Activated effector memory CD4-positive, alpha-beta T cell treated with Interleukin-2 at 50 U/mL for 16 hours (primary cell): ENCODE measurements at places on chromosomes 4 and X.

DNA sequence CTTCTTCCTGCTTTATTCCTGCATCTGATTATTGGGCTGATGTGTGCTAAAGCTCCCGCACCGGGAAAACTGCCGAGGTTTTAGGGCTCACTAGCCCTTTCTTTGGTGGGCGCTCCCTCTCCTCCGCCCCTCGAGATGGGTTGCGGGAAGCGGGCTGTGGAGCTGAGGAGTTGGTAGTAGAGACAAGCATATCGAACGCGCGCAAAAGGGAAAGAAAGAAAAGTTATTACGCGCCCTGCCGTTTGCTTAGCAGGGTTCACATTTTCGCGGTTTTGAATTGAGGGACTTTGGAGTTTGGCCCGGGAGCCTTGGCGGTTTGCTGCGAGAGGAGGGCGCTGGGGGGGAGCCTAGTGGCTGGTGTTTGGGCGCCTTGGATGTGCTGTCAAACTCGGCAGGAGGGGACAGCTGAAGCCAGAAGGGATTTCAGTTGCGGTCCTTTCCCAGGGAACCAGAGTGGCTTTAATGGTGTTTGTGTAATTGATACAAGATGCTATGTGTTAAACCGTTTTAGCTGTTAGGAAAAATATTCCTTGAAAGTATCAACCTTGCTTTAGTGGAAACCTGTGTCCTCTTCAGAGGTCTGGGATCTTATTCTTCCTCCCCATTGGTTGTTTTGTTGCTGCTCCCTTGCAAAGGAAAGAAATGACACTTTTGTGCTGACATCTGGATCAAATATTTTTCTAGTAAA, 1.1 kb downstream of the GAB1 start:
- no peak for DNase-seq

DNA sequence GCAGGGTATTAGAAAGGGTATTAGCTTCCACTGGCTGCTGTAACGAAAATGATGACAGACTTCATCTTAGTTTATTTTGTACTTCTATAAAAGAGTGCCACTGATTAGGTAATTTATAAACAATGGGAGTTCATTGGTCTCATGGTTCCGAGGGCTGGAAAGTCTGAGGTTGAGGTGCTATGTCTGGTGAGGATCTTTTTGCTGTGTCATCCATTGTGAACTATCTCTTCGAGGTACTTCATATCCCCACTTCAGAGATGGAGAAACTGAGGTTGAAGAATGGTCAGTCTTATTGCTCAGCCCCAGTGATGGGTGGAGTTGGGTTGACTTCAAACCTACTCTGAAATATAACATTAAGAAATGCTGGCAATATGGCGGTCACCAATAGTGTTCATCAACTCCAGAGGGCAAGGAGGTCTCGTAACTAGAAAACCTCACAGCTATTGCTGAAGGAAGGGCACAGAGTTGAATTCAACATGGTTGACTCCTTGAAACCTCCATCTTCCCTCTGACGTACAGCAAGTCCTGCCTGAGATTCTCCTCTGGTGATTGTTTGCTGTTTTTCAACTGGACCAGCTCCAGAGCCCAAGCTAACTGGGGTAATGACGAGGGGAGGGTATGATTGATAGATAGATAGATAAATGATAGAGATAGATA, 53.6 kb upstream of the SHOX start:
- DNase-seq, result no peak

DNA sequence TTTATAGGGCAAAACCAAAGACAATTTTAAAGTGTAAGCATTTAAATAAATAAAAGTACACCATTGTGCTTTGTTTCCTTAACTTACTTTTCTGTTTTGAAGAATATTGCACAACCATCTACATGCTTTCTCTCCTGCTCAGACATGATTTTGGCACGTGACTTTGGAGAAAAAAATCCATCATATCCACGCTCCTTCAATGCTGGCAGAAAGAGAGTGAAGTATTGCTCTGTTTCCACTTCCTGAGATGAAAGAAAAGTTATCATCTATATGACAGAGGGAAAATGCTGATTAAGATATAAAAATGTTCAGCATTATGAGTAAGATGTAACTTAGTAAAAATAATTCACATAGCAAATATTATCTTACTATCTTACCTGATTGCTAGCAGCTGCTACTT, 77.1 kb downstream of the CNOT6L start:
- no peak for DNase-seq

- no peak for DNase-seq
These were observed 147.8 kb downstream of the PCDH18 start for GRCh38 chr4:137384476-137384875.

DNA sequence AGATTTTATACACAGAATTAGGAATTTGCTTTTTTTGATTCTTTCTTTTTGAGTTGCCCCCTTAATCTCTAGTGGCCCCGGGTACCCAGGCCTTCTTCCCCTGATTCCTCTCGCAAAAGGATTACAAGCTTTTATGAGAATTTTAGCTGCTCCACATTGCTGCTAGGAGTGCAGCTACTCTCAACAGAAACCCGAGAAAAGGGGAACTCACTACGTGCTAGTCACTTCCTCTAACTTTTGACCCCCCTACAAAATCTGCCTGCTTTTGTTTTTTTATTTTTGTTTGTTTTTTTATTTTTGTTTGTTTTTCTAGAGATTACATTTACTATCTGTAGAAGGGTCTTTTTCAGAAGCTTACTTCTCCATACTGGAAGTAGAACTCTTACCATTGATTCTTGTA, 64.1 kb downstream of the ZNF81 start:
- no peak for DNase-seq

- DNase-seq, result no peak
These were observed 18.7 kb upstream of the ZNF827 start for GRCh38 chr4:145957302-145957701.

- peak; percentile 48 for DNase-seq
These were observed 1.1 kb downstream of the OGT start for GRCh38 chrX:71533851-71534561.

DNA sequence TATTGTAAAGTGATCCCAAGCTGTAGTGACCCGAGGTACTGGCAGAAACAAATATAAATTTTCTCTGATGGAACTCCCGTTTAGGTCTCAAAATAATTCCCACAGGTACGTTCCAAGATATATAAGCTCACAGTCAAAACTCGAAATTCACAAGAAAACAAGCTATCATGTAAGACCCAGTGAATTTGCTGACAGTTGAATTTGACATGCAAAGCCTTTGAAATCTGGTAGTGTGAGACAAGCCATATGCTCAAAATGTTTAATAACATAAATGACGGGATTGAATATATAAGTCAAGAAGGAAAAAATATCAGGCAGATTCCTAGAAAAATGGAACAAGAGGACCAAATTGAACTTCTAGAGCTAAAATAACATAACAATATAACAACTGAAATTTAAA, 252.8 kb downstream of the TMA16 start:
- no peak for DNase-seq

- no peak for DNase-seq
These were observed 23.2 kb downstream of the RELL1 start for GRCh38 chr4:37662861-37663390.

GRCh38 chr4:14400307-14400706, 602.0 kb upstream of the CPEB2 start:
- DNase-seq, result no peak

DNA sequence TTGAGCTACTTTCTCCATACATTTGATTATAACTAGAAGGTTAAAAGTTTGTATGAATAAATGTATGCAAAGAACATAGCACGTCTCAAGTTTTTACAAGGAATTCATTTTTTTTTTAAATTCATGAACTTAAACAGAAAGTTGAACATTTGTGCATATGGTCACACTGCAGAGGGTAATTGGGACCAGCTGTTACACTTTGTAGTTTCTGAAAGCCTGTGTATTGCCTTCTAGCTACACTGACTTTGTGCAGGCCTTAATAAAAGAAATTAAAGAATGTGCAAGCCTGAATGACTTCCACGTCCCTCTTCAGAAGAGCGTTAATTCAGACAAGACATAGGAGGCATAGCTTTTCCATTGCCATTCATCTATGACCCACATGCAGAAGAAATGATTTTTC, 153.1 kb upstream of the PCDH18 start:
- no peak for DNase-seq

- no peak for DNase-seq
These were observed 76.6 kb upstream of the CXXC4 start for GRCh38 chr4:104571341-104571740.

GRCh38 chrX:22105231-22105630, 73.1 kb downstream of the PHEX start:
- no peak for DNase-seq

DNA sequence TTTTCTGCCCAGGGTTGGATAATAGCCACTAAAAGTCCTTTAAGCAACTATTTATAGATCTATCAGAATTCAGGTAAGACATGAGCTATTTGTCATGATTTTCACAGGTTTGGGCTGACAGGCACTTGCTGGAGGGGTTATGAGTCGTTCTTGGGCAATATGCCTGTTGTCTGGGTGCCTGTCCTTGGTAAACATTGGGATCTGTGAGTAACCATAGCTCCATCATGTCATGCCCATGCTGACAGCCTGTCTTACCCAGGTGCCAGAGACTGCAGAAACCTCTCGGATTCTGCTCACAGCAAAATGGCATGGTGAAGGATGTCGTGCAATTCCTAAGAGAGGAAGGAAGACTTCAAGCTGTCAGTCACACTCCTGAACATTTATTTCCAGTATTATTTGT, 116.0 kb upstream of the PUDP start:
- DNase-seq, result no peak

DNA sequence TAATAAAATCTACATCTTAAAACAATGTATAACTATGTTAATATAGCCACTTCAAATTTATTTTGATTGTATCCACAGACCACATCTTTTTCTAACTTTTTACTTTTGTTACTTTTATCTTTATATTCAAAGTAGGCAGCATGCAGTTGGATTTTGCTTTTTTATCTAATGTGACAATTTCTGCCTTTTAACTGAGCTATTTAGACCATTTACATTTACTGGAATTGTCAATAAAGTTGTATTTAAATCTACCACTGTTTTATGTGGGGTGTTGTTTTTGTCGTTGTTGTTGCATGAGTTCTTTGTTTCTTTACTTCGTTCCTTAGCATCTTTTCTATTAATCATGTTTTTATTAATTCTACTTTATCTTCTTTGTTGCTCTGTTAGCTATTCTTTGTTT, 42.0 kb downstream of the NEUROG2 start:
- DNase-seq, result no peak

DNA sequence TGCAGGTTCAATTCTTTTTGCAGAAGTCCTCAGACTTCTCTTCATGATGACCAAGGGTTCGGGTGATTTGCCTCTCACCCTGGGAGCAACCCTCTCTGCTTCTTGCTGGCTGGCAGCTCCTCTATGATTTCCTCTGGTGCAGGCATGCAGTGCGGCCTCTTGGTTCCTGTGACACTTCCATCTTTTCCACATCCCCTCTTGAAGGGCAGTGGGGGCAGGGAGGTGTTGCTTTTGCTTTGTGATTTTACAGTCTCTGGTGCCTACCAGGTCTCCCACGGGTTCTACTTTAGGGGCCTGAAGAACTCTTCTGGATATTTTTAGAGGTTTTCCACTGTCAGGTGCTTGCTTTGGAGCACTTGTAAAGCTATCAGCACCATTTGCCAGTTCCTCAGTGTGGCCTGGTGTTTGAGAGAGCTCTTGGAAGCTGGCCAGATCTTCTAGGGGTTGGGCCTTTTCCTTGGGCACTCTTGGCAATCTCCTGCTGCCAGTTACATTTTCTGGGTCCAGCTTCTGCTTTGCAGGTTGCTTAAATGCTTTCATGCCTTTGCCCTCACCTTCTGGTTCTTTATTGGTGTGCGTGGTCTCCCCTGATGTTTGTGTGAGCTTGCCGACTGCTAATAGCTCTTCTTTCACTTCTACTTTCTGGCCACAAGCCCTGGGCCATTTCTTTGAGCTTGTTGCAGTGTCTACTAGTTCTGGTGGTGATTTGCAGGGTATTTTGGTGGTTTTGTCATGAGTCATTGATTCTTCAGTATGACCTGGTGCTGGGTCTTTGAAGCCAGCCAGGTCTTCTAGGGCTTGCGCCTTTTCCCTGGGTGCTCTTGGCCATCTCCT, 11.5 kb upstream of the CHST7 start:
- DNase-seq, result no peak

- no peak for DNase-seq
These were observed 7.3 kb upstream of the PRSS12 start for GRCh38 chr4:118360106-118360505.

DNA sequence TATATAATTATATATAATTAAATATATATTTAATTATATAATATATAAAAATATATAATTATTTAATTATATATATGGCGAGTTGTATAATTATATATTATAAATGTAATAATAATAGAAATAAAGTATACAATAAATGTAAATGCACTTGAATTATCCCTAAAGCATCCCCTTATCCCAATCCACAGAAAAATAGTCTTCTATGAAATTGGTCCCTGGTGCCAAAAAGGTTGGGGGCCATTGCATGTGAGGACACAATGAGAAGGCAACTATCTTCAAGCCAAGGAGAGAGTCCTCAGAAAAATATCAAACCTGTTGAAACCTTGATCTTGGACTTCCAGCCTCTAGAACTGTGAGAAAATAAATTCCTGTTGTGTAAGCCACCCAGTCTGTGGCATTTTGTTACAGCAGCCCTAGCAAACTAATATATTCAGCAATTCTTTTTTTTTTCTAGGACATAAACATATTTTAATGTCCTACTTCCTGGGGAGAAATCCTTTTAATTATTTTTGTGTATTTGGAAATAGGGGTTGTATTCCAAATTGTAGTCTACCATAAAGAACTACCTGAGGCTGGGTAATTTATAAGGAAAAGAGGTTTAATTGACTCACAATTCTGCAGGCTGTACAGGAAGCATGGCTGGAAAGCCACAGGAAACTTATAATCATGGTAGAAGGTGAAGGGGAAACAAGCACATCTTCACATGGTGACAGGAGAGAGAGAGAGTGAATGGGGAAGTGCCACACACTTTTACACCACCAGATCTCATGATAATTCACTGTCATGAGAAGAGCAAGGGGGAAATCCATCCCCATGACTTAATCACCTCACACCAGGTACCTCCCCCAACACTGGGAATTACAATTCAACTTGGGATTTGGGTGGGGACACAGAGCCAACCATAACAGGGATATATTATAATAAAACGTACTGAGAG, 22.9 kb upstream of the CXCL2 start:
- DNase-seq, result no peak

DNA sequence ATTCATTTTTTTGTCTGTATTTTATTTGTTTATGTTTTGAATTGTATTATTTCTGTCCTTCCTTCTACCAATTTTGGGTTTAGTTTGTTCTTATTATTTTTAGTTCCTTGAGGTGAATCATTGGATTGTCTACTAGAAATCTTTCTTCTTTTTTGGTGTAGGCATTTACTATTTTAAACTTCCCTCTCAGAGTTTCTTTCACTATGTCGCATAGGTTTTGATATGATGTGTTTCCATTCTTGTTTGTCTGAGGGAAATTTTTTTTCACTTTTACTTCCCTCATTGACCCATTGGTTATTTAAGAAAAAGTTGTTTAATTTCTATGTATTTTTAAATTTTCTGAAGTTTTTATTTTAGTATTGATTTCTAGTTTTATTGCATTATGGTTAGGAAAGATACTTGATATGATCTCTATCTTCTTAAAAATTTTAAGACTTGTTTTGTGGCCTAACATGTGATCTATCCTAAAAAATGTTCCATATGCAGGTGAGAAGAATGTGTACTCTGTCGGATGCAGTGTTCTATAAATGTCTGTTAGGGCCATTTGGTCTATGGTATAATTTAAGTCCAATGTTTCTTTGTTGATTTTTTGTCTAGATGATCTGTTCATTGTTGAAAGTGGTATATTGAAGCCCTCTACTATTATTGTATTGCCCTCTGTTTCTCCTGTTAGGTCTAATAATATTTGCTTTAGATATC, 68.8 kb downstream of the IL15 start:
- no peak for DNase-seq
